ENCODE measurements at places on chromosomes 12 and 14.

GRCh38 chr14:57066887-57067513, 201.7 kb downstream of the EXOC5 start:
- no peak for DNase-seq

GRCh38 chr12:94126067-94126466, 22.3 kb upstream of the PLXNC1 start:
- DNase-seq = no peak

DNA sequence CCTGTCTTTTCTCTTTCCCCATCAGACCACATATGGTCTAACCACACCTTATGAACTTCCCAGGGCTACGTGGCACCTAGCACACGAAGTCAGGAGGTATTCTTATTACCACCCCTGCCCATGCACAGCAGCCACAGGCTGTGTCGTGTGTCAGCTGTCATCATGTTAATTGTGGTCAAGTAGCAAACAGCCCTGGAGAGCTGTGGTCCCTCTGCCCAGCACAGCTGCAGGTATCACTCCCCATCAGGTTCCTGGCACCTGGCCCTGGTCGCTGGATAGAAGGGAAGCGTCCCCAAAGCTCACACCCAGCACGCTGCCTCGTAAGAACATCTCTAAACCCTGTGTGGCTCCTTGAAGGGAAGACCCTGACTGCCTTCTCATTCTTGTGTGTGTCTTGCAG, 45.4 kb downstream of the CLMN start:
- no peak for DNase-seq

DNA sequence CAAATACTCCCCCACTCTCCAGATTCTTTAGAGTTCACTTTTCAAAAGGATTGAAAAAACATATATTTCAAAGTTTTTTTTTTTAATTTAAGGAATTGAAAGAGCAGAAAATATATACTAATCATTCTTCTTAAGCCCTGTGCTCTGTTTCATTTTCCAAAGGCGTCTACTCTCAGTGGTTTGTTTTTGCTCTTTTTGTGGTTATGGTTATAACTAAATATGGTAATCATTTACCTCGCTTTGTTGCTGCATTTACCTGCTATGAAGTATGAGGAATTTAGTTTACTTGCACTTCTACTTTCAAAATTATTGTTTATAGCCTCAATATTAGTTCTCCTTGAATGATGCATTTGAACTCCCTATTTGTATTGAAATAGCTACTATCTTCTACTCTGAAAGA, 55.9 kb upstream of the LRRK2 start:
- no peak for DNase-seq

DNA sequence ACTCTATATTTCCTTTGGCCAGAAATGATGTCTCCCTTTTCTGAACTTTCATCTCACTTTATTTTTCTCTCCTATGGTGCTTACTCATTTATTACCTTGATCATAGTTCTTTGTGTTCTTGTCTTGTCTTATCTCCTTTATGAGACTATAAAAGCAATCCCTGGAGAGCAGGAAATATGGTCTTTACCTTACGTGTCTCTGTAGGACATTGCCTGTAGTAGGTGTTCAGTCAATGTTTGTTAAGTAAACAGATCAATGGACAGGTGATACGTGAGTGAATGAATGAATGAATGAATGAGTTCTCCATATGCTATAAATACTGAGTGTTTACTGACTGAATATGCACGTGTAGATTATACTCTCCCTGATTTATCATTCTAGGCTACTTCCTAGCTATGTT, 193.7 kb upstream of the HMGA2 start:
- no peak for DNase-seq

DNA sequence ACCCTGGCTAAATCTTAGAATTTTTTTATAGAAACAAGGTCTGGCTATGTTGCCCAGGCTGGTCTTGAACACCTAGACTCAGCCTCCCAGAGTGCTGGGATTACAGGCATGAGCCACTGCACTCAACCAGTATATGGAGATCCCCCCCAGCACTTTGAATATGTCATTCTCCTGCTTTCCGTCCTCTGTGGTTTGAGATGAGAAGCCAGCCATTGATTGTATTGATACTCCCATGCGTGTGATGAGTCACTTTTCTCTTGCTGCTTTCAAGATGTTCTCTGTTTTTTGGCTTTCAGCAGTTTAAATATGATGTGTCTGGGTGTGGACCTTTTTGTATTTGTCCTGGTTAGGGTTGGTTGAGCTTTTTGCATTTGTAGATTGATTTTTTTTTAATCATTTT, 75.2 kb upstream of the DNM1L start:
- DNase-seq = peak; percentile 76

- no peak for DNase-seq
Measured at GRCh38 chr14:93112891-93113677, 2.6 kb downstream of the ITPK1 start.

DNA sequence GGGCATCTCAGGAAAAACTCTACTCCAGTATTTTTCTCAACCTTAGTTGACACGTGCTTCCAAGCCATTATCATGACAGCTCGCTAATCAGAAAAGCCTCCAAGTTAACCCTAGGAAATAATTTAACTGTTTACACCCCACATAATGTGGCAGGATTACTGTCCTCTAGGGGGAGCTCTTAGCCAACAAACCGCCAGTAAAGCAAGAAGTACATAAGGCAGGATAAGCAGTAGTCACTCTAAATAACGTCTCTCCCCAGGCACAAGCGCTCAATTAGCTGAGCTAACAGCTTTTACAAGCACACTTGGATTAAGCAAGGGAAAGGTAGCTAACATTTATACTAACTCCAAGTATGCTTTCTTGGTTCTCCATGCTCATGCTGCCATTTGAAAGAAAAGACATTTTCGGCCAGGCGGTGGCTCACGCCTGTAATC, 22.8 kb downstream of the APOBEC1 start:
- no peak for DNase-seq

GRCh38 chr12:51814311-51815088, 34.0 kb downstream of the FIGNL2 start:
- DNase-seq = no peak

- DNase-seq = no peak
Measured at GRCh38 chr12:123047289-123047688, 66.8 kb downstream of the ARL6IP4 start.

Data from HS-5 (cell line).